ENCODE measurements at places on chromosomes 12 and 14.

DNA sequence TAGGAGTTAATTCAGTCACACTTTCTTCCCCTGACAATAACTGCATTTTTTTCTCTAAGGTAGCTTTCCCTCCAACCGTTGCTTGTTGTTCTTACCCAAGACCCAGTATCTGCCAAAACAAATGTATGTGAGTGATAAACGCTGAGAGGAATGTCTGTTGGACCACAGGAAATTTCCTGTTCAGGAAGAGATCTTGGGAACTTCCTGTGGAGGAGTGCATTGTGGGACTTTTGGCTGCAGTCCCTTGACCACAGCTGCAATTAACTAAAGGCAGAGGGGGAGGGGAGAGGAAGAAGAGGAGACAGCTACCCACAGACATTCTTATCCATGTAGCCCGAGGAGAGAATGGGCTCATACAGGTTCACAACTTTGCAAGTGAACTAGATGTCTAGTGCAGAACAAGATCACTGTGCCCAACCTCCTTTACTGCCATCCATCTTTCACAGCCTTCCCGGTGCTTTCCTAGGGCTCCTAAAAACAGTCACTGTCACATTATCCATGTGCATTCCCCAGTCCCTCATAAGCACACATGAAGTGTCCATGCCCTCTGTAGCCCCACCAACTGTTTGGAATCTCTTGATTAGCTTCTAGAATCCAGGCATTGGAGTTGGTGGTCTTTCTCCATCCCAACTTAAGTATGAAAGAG, 149.5 kb downstream of the ETV6 start:
- no peak for DNase-seq

DNA sequence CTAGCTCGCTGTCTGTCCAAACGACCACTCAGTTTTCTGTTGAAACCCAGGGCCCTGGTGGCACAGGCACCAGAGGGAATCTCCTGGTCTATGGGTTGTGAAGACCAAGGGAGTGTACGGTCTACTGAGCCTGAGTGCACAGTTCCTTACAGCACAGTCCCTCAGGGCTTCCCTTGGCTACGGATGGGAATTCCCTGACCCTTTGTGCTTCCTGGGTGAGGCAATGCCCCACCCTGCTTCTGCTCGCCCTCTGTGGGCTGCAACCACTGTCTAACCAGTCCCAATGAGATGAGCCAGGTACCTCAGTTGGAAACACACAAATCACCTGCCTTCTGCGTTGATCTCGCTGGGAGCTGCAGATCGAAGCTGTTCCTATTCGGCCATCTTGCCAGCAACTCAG, 22.6 kb downstream of the GPHN start:
- DNase-seq, result no peak

GRCh38 chr12:18383203-18383602, 121.9 kb downstream of the PIK3C2G start:
- DNase-seq, result peak; percentile 20

- no peak for DNase-seq
These were observed 13.7 kb downstream of the PGF start for GRCh38 chr14:74941676-74942097.

DNA sequence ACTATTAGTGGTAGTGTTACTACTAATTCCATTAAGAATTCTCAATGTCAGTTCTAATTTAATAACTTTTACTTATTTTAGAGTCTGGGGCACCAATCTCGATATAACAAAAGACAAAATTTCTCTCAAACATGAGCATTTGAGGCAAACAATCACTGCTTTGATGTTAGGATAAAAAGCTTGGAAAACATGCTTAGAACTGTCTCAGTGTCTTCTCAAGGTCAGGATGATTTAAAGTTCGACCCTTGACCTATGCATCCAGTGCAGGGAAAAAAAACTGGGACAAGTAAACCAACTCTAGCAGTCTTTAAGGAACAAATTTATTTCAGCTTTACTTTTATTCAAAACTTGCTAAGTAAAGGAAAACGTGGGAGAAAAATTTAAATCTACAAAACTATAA, 31.1 kb downstream of the SPTLC2 start:
- DNase-seq, result no peak

- no peak for DNase-seq
These were observed 18.0 kb downstream of the COL2A1 start for GRCh38 chr12:47986291-47986660.

GRCh38 chr14:54715811-54716210, 148.9 kb downstream of the SAMD4A start:
- no peak for DNase-seq

GRCh38 chr12:66197495-66197921, 8.5 kb downstream of the IRAK3 start:
- DNase-seq, result no peak

DNA sequence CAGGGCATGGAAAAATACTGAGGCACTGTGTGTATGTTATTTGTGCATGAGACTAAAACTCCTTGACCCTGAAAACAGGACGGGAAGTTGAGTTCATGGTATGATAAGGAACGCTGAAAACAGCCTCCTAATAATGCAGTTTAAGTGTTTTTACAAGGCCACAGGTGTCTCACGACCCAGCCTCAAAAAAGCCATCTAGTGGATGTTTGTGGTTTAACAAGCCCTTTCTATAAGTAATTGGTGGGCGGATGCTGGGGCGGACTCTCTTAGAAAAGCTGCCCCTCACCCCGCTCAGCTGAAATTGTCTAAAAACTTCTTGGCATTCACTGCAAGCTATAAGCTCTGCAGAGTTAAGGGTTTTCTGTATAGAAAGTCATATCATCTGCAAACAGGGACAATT, 184.5 kb downstream of the NUBPL start:
- no peak for DNase-seq

DNA sequence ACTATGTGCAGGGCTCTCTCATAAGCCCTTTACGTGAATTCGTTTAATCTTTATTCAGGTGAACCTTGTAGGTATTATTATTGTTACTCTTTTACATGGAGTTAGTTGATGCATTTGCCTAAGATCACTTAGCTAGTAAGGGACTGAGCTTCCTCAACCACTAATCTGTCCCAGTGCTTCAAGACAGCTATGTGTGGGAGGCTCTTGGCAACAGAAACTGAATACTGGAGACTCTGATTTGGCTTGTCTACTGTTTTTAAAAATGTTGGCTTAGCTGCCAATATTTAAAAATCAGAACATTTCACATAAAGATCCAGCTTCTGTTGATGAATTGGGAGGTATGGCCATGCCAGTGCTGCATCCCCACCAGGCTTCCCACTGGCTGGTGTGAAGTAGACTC, 6.8 kb downstream of the KNTC1 start:
- no peak for DNase-seq

DNA sequence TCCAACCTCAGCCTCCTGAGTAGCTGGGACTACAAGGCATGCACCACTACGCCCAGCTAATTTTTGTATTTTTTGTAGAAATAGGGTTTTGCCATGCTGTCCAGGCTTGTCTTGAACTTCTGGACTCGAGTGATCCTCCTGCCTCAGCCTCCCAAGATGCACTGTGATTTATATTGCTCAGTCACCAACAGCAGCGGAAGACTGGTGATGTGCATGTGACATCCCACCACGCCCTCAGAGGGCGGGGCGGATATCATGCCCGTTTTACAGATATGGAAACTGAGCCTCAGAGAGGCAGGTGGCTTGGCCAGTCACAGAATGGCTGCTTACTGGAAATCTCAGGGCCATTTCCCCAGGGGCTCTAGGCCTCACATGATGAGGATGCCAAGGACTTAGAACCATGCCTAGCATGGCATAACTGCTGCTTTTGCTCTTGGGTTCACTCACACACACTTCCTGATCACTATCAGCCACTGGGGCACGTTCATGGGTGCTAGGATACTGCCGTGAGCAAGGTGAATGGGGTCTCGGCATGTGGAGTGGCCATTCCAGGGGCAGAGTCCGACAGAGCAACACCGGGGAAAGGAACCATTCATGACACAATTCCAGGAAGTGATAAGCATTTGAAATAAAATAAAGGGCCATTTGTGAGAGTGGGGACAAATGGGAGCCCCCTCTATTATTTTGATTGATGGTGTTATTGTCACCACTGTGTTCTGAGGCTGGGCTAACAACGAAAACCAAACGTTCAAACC, 31.9 kb downstream of the RBM19 start:
- no peak for DNase-seq

- DNase-seq, result no peak
These were observed 118.5 kb downstream of the TTC7B start for GRCh38 chr14:90697577-90698206.

- DNase-seq, result no peak
These were observed 17.0 kb downstream of the EEA1 start for GRCh38 chr12:92912052-92912451.

DNA sequence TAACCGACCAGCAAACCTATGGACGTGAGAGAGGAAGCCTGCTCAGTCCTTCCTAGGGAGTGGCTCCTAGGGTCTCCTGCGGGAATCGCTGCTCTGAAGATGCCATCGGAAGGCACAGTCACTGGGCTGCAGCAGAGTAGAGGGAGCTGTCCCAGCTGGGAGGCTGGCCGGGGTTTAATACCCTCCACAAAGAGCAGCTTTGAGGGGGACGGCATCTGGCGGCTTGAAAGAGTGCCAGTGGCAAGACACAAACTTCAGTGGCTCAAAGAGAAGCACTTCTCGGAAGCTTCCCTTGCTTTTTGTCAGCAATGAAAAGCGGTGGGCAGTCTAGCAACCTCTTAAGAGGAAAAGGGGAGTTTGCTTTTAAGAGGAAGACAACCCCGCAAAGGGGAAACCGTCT, 114.6 kb downstream of the TMEM132C start:
- DNase-seq, result no peak

DNA sequence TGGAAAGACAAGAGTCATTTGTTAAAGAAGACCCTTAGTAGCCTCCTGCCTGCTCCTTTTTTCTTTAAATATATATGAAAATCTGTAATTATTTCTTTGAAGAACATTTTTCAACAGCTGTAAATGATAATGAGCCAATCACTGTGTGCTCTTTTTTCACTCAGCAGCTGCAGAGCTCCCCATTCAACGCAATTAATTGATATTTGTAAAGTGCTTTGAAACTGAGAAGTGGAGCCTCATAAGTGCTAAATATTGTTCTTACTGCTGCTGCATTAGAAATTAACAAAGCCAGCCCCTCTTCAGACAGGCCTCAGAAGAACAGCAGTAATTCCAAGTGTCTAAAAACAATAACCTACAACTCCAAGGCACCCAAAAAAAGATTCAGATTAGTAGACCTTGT, 224.3 kb downstream of the GXYLT1 start:
- DNase-seq, result no peak

DNA sequence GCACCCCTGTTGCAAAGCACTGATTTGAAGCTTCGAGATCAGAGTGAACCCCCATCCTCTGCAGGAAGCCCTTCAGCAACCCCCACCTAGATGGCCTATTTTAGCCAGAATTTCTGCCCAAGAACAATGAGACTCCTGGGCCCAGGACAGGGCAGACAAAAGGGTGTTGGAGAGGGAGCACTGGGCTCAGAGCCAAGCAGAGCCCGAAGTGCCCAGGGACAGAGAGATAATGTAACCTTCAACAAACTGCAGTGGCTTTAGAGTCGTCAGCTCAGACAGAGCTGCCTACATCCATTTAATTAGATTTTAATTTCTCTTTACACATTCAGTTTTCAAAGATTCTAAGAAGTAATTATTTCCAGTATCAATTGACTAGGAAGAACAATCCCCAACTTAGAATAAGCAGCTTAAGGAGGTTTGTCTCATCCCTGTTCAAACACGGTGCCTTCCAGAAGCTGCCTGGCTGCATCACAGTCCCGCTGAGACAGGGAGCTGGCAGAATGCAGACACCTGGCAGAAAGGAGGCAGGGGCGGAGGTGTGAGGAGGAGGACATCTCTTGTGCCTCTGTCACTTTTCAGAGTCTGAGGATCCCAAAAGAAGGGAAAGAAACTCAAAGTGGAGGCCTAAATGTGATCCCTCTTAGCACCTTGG, 504.9 kb upstream of the CCDC196 start:
- no peak for DNase-seq

DNA sequence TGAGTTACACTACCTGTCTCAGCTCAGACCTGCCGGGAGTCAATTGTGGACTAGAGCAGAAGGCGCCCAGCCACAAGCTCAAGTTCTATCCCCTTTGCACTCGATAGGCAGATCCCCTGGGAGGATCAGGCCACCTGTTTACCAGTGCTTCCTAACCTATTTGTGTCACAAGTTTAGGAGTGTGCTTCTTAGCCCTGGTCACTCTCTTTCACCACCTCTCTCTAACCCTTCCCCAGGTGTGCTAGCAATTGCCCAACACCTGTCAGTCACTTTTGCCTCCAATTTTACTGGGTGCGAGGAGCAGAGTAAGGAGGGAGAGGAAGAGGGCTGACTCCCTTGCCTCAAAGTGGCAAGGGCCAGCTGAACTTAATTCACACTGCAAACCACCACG, 745 bp upstream of the NAA30 start:
- no peak for DNase-seq

DNA sequence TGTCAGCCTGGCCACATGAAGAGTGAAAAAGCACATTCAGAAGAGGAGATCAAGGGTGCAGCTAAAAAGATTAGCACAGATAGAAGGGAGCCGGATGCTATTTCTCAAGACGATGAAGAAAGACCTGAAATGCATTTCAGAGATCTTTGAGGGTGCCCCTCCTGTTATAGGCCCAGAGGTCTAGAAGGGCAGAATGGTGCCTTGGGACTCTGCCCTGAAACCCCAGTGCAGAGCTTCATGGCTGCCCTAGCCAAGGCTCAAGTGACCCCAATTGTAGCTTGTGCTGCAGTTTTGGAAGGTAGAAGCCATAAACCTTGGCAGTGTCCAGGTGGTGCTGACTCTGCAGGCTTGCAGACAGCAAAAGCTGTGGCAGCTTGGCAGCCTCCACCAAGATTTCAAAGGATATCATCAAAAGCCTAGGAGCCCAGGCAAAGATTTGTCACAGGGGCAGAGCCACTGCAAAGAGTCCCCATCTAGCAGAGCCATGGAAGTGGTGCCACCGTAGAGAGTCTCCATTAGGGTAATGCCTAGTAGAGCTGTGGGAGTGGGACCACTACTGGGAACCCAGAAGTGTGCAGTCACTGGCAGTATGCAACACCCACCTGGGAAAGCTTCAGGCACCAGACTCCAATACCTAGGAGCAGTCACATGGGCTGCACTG, 6.4 kb downstream of the LACRT start:
- DNase-seq, result no peak

GRCh38 chr14:24924544-24924943, 125.4 kb downstream of the STXBP6 start:
- DNase-seq, result no peak

DNA sequence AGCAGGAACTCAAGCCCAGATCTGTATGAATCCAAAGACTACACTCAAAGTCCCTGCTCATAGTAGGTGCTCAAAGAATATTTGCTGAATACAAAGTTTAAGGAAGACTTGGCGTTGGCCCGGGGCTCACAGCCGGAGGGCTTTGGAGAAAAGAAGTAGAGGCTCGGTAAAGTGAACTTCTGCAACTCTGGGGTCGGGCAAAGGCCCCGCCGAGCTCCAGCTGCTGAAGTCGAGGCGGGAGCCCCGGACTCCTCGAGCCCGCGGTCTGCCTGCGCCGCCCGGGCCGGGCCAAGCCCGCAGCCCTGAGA, 335 bp downstream of the GCN1 start:
- no peak for DNase-seq

DNA sequence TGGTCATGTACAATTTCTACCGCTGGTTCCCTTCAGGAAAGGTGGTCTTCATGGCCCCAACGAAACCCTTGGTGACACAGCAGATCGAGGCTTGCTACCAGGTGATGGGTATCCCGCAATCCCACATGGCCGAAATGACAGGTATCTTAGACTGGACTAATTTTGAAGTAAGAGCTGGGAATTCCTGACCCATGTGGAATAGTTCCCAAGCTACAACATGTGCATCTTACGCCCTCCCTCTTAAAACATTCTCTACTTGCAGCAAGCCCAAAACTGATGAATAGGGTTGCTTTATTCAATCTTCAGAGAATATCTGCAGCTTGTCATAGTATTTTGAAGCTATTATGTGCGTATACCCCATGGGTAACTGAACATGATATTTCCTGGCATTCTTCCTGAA, 669 bp downstream of the FANCM start:
- DNase-seq, result no peak

GRCh38 chr12:55684761-55685370, 22.8 kb downstream of the ITGA7 start:
- DNase-seq, result no peak
